ENCODE measurements at places on chromosomes 7 and 10. TPM values are rescaled to one million over a fixed set of nuclear protein-coding genes. Genes with fewer than 3 reads are reported as not detected.

ITGB8 gene
- total RNA-seq: 79.2 TPM

ANKRD22 gene
- total RNA-seq: 0.33 TPM

SPDYE16 gene
- 0.09 TPM for total RNA-seq

DDC gene
- not detected for total RNA-seq

BAIAP2L1 gene
- total RNA-seq: 1.1 TPM

ACHE gene
- total RNA-seq: 0.16 TPM

CYP17A1 gene
- total RNA-seq: not detected

MET gene
- total RNA-seq: 7.5 TPM

CCL24 gene
- total RNA-seq: not detected

CPN1 gene
- not detected for total RNA-seq

CASP7 gene
- 19.8 TPM for total RNA-seq

ZNF853 gene
- 1.6 TPM for total RNA-seq

TSPAN12 gene
- 5.6 TPM for total RNA-seq

GPR26 gene
- not detected for total RNA-seq

GRM3 gene
- not detected for total RNA-seq

MRPS17 gene
- total RNA-seq: 9.0 TPM

GJD4 gene
- not detected for total RNA-seq

GPNMB gene
- 479 TPM for total RNA-seq

KLF14 gene
- total RNA-seq: not detected

CPA2 gene
- total RNA-seq: not detected

BLOC1S2 gene
- 68.8 TPM for total RNA-seq

SLC13A1 gene
- total RNA-seq: not detected

AMPH gene
- total RNA-seq: 3.2 TPM

STEAP1 gene
- 83.4 TPM for total RNA-seq

HMX3 gene
- total RNA-seq: not detected

MINDY3 gene
- total RNA-seq: 36.2 TPM

POU6F2 gene
- not detected for total RNA-seq

FXYD4 gene
- total RNA-seq: not detected

BPGM gene
- total RNA-seq: 20.0 TPM

CFAP46 gene
- total RNA-seq: 0.09 TPM

ANXA8 gene
- 1.5 TPM for total RNA-seq

OR2A25 gene
- total RNA-seq: not detected

BTBD16 gene
- total RNA-seq: 0.09 TPM

DGKI gene
- 4.7 TPM for total RNA-seq

EBF3 gene
- 14.7 TPM for total RNA-seq
